ENCODE measurements at places on chromosomes 12 and 14.

DNA sequence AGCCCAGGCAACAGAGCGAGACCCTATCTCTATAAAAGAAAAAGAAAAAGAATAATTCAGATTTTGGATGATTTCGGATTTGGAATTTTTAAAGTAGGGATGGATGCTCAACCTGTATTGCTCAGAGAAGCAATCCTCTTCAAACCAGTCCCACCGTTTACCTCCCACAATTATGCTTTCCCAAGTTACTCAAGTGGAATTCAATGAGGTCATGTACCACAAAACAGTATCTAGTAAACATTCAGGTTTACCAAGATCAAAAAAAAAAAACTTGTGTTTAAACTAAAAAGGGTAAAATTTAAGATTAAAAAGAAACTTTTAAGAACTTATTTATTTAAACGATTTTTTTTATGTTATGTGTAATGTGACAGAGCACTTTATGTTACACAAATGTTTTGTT lies 2.5 kb downstream of the KDM5A start:
- DNase-seq: no peak

DNA sequence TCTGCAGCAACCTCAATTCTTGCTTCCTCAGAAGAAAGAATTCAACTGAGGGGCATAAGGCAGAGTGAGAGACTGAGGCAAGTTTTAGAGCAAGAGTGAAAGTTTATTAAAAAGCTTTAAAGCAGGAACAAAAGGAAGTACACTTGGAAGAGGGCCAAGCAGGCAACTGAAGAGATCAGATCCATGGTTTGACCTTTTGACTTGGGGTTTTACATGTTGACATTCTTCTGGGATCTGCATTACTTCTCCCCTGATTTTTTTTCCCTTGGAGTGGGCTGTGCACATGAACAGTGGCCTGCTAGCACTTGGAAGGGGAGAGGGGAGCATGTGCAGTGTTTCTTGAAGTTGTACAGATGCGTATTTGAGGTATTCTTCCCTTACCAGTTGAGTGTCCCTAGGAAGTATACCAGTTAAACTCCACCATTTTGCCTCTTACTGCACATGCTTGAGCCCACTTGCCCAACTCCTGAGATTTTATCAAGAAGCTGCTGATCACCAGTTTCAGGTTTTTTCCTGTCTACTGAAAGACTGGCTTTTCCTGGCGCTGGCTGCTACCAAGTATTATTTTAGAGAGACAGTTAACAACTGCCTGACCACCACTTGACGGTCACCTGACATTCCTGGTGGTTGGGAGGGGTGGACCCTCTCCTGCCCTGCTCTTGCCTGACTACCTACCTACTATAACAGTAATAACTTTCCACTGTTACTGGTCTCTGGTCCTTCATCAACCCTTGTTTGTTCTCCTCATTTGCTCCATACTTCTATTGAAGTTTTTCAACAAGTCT lies 26.0 kb upstream of the TMTC2 start:
- no peak for DNase-seq

- no peak for DNase-seq
Measured at GRCh38 chr12:3455312-3455711, 35.7 kb upstream of the PRMT8 start.

DNA sequence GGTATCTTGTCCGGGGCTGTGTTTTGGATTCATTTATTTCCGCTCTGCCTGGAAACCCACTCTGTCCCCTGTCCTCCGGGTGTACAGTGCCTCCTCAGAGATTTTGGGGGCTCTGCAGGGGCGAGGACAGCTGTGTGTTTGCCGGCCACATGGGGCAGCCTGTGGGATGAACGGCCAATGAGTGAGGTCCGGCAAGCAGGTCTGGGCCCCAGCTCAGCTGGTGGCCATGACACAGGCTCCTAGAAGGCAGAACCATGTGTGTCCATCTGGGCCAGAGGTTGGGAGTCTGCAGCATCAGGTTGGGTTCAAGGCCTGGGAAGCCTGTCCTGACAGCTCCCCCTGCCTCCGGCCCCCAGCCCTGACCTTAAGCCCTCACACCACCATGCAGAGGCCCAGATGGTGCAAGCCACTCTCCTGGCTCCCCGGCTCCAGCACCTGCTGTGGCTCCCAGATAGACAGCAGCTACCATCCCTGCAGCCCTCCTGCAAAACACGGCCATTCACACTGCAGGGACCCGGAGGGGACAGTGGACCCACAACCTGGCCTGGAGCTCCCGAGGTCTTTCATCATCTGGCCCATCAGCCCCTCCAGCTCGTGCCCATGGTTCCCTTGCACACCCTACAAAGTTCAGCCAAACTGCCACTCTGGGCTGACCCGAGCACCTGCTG lies 220.1 kb upstream of the C14orf180 start:
- no peak for DNase-seq

GRCh38 chr12:31105668-31106067 lies 32.0 kb downstream of the DDX11 start:
- DNase-seq: no peak

- DNase-seq: no peak
Measured at GRCh38 chr14:59228421-59228820, 40.0 kb downstream of the DAAM1 start.

- DNase-seq: no peak
Measured at GRCh38 chr12:1691123-1692007, 495 bp downstream of the ADIPOR2 start.

- DNase-seq: no peak
Measured at GRCh38 chr12:6559500-6559899, 3.7 kb upstream of the IFFO1 start.

GRCh38 chr12:93901739-93902138 lies 224.6 kb downstream of the CRADD start:
- no peak for DNase-seq

DNA sequence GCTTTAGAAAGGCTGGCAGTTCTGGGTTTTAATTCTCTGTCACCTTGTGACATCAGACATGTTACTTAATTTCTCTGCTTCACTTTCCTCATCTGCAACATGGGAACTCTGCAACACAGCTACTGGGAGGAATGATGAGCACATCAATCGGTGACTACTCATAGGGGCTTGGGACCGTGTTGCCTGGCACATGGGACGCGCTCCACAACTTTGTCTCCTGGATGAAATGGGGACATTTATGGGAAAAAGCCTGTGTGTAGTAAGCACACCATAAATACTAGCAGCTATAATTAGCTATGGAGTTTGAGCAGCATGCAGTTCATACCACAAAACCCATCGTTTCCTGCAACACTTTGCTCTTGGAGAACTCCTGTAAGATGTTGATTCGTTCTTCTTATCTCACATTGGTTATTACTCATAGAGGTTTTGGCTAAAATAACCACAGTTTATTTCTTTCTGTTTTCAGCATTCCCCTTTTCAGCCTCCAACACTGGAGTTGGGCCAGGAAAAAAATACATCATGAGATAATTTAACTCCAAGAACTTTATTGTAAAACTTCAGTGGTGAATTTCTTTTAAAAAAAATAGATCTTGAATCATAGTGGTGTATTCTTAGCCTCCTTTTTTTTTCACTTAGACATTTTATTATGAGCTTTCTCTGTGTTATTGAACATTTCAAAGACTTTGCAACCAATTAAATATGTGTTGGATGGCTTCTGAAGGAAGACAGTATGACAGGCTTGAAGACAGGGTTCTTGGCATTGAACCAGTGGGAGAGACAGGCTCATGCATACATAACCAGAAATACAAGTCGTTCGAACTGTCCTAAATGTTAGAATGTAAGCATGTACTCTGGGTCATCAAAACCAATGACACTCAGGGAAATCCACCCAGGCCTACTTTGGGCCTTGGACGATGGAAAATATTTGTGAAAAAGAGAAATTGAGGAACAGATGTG lies 72.7 kb downstream of the RIN3 start:
- no peak for DNase-seq

GRCh38 chr12:12069821-12070548 lies 754 bp upstream of the BCL2L14 start:
- DNase-seq: no peak

- peak; percentile 91 for DNase-seq
Measured at GRCh38 chr14:93939304-93940229, 12.4 kb downstream of the FAM181A start.

DNA sequence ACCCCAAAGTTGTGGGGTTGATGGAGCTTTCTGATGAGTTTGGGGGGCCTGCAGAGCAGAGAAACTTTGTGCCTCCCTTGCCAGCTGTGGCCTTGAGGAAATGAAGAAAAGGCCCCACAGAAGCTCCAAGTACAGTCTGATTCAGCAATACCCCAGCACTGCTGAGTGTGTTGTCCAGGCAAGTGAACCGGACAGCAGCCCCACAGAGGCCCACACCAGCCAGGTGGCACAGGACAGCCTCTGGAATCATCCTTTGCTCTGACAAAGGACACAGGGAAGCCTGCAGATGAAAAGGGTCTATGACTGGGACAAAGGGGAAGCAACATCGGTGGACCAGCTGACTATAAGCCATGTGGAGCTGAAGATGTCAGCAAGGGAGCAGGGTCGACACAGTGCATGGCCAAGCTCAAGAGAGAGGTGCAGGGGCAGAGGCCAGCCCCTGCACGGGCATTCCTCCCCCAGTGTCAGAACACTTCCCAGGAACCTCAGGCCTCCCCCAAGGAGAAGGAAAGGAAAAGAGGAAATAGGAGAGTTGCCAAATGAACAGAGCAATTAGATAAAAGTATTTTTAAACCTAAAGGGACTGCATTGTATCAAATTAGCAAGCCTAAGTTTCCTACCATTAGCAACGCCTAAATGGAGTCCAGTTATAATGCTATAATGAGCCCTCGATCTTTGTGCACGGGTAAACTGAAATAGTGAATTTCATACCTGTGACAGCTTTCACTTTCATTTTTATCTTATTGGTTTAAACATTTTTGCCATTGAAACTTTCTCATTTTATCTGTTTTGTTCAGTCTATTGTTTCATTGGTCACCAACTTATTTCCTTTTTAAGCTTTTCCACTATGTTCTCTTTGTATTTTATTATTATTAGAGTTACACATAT lies 46.3 kb upstream of the PTGDR start:
- peak; percentile 54 for DNase-seq

DNA sequence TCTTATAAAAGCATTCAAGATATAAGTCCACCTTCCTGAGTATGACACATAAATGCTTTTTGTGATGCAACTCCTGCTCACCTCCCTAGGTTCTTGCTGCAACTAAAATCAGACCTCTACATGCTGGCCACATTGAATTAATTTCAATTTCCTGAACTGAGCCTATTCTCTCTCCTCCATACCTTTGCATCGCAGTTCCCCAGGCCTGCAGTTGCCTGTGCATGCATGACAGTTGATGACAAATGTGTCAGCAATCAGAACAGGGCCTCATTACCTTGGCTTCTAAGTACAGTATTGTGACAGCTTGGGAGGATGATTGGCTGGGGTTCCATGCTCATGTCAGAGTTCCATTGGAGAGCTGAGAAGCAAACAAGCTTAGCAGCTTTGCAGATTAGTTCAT lies 3.9 kb upstream of the TM7SF3 start:
- no peak for DNase-seq

DNA sequence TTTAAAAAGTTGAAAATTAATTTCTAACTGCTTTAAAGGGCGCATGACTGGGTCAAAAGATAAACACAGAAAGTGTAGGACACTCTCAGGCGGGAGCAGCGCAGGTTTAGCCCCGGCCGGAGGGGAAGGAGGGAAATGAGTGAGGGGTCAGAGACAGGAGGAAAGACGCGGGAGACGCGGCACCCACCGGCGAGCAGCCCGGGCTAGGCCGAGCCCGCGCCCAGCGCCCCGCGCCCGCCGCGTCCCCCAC lies 591 bp downstream of the GXYLT1 start:
- DNase-seq: no peak

GRCh38 chr12:120095736-120096135 lies 20.8 kb downstream of the RAB35 start:
- no peak for DNase-seq

- DNase-seq: no peak
Measured at GRCh38 chr12:89448951-89449371, 75.6 kb downstream of the GALNT4 start.

- no peak for DNase-seq
Measured at GRCh38 chr12:91846466-91847055, 299.1 kb downstream of the BTG1 start.

DNA sequence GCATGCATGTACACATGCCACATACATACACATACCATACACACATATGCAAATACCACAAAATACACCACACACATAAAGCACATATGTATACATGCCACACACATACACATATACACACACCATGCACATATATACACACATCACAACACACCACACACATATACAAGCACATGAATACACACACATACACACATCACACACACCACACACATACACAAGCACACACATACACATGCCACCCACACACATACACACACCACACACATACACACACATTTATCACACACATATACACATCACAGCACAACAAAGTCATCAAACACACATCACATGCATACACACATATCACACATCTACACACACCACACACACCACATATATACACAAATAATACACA lies 1108.5 kb downstream of the GALC start:
- no peak for DNase-seq

GRCh38 chr14:93112891-93113677 lies 2.6 kb downstream of the ITPK1 start:
- DNase-seq: peak; percentile 64

GRCh38 chr12:38142974-38143373 lies 173.6 kb upstream of the ALG10B start:
- no peak for DNase-seq

DNA sequence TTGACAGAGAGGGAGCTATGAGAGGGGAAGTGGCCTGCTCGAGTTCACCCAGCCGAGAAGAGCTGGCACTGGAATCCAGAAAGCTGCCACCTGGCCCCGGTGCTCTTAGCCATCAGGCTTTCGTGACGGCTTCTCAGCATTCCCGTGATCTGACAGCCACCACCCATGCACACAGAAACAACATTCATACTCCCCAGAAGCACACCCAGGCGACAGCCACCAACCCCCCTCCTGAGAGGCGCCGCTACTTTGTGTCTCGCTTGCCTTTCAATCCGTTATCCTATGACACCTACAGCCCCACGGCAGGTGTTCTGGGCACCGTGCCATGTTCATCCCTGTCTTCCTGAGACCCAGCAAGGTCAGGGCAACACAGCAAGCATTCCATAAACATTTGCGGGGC lies 31.4 kb downstream of the PSMC1 start:
- DNase-seq: no peak

GRCh38 chr14:92328664-92329255 lies 5.8 kb downstream of the SLC24A4 start:
- DNase-seq: no peak

DNA sequence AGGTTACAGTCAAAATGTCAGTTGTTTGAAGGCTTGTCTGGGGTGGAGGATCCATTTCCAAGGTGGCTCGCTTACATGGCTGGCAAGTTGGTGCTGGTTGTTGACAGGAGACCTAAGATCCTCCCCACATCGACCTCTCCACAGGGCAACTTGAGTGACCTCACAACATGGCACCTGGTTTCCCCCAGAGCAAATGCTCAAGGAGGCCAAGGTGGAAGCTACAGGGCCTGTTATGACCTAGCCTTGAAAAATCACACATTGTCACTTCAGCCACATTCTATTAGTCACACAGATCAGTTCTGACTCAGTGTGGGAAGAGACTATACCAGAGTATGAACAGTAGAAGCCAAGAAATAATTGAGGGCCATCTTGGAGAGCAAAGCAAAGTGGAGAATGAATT lies 11.3 kb upstream of the GNG2 start:
- no peak for DNase-seq

- no peak for DNase-seq
Measured at GRCh38 chr14:100440758-100441203, 117.6 kb downstream of the SLC25A47 start.
